Ascending aorta (tissue), 2 donors: ENCODE measurements at places on chromosomes 16 and 17. TPM values are rescaled to one million over a fixed set of nuclear protein-coding genes. Genes with fewer than 3 reads are reported as not detected.
A peak's percentile ranks its signal among the peaks of the same experiment; 100 is the strongest.

DNA sequence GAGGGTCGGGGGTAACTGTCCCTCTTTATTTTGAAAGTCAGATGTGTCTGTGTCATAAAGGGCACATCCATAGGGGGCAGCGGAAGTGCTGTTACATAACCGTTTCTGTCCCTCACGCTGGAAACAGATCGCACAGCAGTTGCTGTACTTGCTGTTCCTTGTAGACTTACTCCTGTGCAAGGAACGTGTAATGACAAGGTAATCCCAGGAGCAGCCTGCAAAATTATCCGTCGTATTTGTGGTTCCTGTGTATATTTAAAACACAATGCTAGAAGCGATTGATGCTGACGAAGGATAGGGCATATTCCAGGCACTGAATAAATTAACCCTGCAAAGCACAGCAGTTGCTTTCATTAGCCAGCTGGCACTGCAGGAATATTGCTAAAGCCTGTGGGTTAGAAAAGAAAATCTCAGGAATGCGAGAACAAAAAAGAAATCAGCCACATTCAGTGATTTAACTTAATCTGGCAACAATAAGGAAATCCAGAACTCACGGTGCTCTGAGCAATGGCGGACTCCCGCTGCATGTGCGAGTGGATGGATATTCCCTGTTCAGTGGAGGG lies 76.2 kb downstream of the SPECC1 start:
- H3K27me3 ChIP-seq: no peaks in the 10 kb centered on the region
- peak overlapping the region; percentile 97 for H3K27ac ChIP-seq
- H3K4me3 ChIP-seq: peak overlapping the region; percentile 16
- peaks cover 13% of the 10 kb centered on the region for H3K4me1 ChIP-seq
- no peaks in the 10 kb centered on the region for H3K36me3 ChIP-seq

The DOC2A gene
- not detected for total RNA-seq

The TP53TG3B gene
- total RNA-seq: not detected

The ZP2 gene
- not detected for total RNA-seq

DNA sequence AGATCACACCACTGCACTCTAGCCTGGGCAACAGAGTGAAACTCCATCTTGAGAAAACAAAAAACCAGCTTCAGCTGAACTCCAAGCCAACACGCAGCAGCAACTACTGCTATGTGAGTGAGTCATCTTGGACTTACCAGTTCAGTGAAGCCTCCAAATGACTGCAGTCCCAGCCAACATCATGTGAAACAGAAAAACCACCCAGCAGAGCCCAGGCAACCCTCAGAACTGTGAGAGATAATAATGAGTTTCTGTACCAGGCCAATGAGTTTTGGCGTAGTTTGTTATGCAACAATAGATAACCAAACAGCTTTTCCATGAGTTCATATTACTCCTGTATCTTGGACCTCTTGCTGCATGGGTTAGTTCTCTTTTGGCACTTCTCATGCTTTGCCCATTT lies 23.3 kb downstream of the PHF12 start:
- peaks cover 27% of the 10 kb centered on the region for H3K36me3 ChIP-seq
- DNase-seq: no peak
- H3K4me3 ChIP-seq: no peak overlapping the region
- H3K27me3 ChIP-seq: no peaks in the 10 kb centered on the region

DNA sequence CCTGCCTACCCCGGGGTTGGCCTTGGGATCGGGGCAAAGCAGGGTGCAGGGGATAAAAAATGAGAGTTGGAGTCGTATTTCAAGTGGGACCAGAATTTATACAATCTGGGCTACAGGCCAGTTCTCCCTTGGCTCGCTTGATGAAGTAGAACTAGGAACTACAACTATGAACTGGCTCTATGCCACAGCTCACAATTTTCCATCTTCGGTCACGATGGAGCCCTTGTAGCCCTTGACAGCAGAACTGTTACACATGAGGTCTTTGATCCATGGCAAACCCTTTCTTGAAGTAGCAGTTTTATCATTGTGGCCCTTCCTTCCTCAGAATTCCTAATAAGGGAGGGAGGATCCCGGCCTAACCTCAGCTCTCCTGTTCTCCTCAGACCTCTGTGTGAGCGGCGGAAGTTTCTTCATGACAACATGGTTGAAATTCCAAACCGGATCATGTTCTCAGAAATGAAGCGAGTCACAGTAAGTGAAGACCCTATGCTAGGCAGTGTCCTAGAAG lies 17.1 kb downstream of the LIG3 start:
- peak; percentile 78 for DNase-seq
- H3K27me3 ChIP-seq: no peaks in the 10 kb centered on the region
- no peak overlapping the region for H3K4me3 ChIP-seq

The GAST gene
- not detected for total RNA-seq

DNA sequence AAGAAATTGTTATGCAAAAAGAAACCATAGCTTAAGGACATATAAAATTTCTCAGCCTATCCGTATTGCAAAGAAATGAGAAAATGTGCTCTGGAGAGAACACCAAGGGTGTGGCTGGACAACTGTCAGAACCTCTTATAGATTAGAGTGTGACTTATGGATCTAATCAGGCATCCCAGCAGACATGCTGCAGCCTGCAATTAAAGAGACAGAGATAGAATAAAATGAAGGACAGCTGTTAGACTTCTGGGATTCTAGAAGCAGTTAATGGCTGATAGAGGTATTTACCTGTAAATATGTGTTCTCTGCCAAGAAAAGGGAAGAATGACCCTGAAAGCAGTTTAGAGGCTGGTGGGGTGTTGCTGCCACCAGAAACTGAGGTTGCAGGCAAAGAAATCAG lies 160.1 kb upstream of the KIF2B start:
- H3K4me1 ChIP-seq: no peaks in the 10 kb centered on the region
- H3K27ac ChIP-seq: no peak overlapping the region
- no peaks in the 10 kb centered on the region for H3K36me3 ChIP-seq
- no peak for DNase-seq
- no peaks in the 10 kb centered on the region for H3K27me3 ChIP-seq

The OTOP2 gene
- not detected for total RNA-seq

GRCh38 chr17:75331671-75332070 lies 42.4 kb upstream of the SLC25A19 start:
- H3K4me3 ChIP-seq: no peak overlapping the region
- H3K4me1 ChIP-seq: no peaks in the 10 kb centered on the region
- H3K27ac ChIP-seq: no peak overlapping the region
- peaks cover 7% of the 10 kb centered on the region for H3K36me3 ChIP-seq

- no peak for DNase-seq
- H3K27me3 ChIP-seq: no peaks in the 10 kb centered on the region
- H3K4me1 ChIP-seq: no peaks in the 10 kb centered on the region
- no peaks in the 10 kb centered on the region for H3K36me3 ChIP-seq
- no peak overlapping the region for H3K4me3 ChIP-seq
- H3K27ac ChIP-seq: no peak overlapping the region
These were observed 270.6 kb downstream of the CPPED1 start for GRCh38 chr16:12532871-12533610.
